ENCODE measurements at places on chromosomes 11 and 22. TPM values are rescaled to one million over a fixed set of nuclear protein-coding genes. Genes with fewer than 3 reads are reported as not detected.

HTATIP2 gene
- total RNA-seq, result 33.3 TPM

CTSW gene
- not detected for total RNA-seq

NAALADL1 gene
- 13.1 TPM for total RNA-seq

VSIG10L2 gene
- not detected for total RNA-seq

FAT3 gene
- 0.08 TPM for total RNA-seq

ABTB2 gene
- 0.70 TPM for total RNA-seq

GUCY1A2 gene
- total RNA-seq, result 0.75 TPM

DTX4 gene
- total RNA-seq, result 0.35 TPM

EFEMP2 gene
- total RNA-seq, result 81.4 TPM

ZNF70 gene
- total RNA-seq, result 3.5 TPM

SPTBN2 gene
- total RNA-seq, result 9.2 TPM

MMP10 gene
- 0.35 TPM for total RNA-seq

OR10A3 gene
- total RNA-seq, result not detected

ROM1 gene
- total RNA-seq, result 6.7 TPM

FOLR2 gene
- total RNA-seq, result not detected

LRP4 gene
- 8.6 TPM for total RNA-seq

DGAT2 gene
- total RNA-seq, result 0.60 TPM

P2RY6 gene
- total RNA-seq, result 0.12 TPM

TRIM49C gene
- total RNA-seq, result not detected

SAA4 gene
- not detected for total RNA-seq

LRRC55 gene
- not detected for total RNA-seq

POU2AF1 gene
- not detected for total RNA-seq

C22orf31 gene
- not detected for total RNA-seq

SHANK3 gene
- total RNA-seq, result 0.30 TPM

ZBTB16 gene
- 0.12 TPM for total RNA-seq

CCS gene
- total RNA-seq, result 62.0 TPM

RIMBP3B gene
- not detected for total RNA-seq

MPEG1 gene
- not detected for total RNA-seq

XKR3 gene
- not detected for total RNA-seq

TMEM191B gene
- 0.60 TPM for total RNA-seq

OR8H1 gene
- not detected for total RNA-seq

SLC17A6 gene
- not detected for total RNA-seq

SIK2 gene
- 4.3 TPM for total RNA-seq

KDM4E gene
- not detected for total RNA-seq

MAP4K2 gene
- 4.7 TPM for total RNA-seq

SSRP1 gene
- 71.0 TPM for total RNA-seq

SOX6 gene
- total RNA-seq, result 8.0 TPM

OR9Q2 gene
- not detected for total RNA-seq

NLRP6 gene
- total RNA-seq, result not detected

CDC42EP2 gene
- total RNA-seq, result 8.5 TPM

RAG2 gene
- total RNA-seq, result not detected

HORMAD2 gene
- total RNA-seq, result not detected

KREMEN1 gene
- 8.8 TPM for total RNA-seq

LMNTD2 gene
- 0.45 TPM for total RNA-seq

C11orf86 gene
- not detected for total RNA-seq

GGTLC2 gene
- total RNA-seq, result not detected

CYB5R3 gene
- total RNA-seq, result 56.8 TPM

SPON1 gene
- total RNA-seq, result 26.8 TPM
